ENCODE measurements at places on chromosomes 1 and 21.

GRCh38 chr1:36673202-36673601 is 190.5 kb upstream of the CSF3R start:
- ATAC-seq = no peak

GRCh38 chr1:61080413-61081143 is 1.8 kb upstream of the NFIA start:
- ATAC-seq = no peak

DNA sequence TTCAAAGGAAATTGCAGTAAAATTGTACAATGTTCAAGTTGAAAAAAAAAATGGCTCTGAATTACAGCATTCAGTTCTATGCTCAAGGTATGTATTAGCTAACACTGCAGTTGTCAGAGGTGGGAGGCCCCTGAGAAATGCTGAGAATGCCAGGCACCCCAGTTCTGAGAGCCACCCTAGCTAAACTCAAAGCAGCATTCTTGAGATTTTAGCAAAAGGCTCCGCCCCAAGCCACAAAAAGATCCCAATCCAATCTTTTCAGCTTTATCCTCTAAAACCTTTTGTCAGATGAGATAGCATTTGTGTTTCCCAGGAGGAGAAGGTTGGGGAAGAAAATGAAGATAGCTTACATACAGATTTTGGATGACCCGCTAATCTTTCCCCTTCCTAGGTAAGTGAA is 68.8 kb downstream of the SMYD2 start:
- ATAC-seq = no peak

DNA sequence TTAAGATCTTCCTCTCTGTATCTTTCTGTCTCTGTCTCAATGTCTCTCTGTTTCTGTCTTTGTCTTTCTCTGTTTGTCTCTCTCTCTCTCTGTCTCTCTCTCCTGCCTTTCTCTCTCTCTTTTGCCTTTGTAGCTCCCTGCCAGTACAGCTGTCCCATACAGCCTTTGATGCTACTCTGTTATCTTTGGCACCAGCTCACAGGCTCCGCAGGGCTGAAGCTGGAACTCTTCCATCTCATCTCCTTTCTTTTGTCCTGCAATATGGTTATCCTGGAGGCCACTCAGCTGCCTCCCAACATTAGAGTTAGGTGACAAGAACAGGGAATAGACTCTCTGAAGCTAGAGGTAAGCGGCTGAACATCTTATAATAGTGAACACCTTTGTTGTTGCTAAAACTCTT is 354.3 kb upstream of the NEGR1 start:
- no peak for ATAC-seq

GRCh38 chr1:17419626-17420328 is 19.7 kb downstream of the RCC2 start:
- peak; percentile 68 for ATAC-seq

GRCh38 chr1:83900524-83900923 is 98.4 kb downstream of the TTLL7 start:
- no peak for ATAC-seq

DNA sequence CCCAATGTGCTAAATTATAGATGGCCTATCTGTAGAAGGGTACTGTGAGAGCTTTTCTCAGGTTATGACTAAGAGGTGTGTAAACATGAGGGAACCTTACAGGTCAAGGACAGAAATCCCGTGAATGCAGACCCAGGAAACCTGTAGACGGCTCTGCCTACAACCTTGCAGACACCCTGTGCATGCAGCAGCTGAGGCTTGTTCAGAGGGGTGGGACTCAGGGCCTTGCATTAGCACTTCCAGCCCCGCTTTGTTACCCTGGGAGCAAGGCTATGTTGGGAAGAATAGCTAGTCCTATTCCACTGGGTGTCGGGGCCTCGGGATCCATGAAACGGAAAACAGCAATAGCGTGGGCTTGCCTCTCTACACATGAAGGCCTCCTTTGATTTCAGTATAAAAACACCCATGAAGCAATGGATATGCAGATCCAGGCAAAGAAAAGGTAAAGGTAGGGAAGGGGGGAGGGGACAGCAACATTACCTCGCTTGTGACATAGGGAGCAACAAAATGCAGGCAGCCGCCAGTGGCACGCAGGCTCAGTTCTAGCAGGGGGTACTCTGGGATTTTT is 9.5 kb upstream of the NDUFS5 start:
- peak; percentile 38 for ATAC-seq

DNA sequence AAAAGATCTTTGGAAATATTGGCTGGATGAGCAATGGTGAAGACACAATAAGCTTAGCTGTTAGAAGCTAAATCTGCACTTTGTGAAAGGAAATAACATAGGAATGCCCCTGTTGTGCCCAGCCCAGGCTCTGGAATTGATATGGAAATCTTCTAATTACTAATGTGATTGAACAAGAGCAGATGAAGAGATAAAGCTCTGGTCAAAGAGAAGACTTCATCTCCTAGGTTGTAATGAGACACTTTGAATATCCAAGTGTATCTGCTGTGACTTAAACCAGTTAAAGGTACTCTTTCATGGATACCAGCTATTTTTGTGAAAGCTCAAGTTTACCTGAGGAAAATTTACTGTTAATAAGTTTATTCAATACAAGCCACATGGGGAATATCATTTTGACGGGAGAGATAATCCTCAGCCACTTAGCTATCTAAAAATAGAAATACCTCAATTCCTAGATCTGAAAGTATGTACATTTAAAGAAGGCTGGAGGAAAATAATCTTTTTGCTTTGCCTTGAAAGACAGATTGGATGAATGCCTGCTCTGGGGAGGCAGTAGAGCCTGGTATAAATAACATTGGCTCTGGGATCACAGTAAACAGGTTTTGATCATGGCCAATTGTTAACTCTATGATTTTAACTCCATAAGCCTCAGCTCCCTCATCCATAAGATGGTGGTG is 494.0 kb upstream of the B3GALT2 start:
- ATAC-seq = no peak

DNA sequence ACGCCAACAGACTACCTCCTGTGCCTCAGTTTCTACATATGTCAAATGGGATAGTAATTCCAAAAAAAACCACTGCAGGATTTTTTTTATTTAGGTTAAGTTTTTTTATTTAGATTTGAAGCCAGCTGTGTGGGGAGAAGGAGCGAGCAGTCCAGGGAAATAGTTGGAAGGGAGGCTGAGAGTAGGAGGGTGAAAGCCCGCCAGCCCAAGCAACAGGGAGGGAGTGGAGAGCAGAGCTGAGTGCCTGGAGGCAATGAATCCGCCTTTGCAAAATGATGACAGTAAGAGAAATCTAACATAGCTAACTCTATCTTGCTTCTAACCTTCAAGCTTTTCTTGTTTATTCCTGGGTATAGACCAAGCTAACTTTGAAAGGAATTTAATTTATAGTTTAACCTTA is 15.6 kb upstream of the C1orf198 start:
- ATAC-seq = no peak

GRCh38 chr21:32779983-32780382 is 8.4 kb upstream of the PAXBP1 start:
- no peak for ATAC-seq

GRCh38 chr1:56278061-56278460 is 301.3 kb downstream of the PLPP3 start:
- no peak for ATAC-seq

DNA sequence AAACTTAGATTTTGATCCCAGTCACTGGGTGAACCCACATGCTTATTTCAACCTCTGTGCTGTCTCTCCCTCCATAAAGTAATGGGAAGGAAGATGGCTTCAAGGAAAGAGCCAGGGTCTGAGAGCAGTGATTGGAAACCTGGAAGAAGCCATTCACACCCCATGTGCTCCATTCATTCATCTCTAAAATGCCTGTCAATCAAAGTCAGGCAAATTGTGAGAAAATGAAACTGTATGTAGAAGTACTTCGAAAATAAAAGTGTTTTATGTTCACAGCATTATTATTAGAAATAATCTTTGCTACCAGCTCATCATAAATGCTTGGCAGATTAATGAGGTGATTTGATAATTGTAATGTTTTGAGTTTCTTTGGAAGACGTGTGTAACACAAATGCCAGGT is 61.0 kb downstream of the ACP6 start:
- no peak for ATAC-seq

GRCh38 chr1:56911098-56911938 is 54.5 kb downstream of the C8B start:
- ATAC-seq = peak; percentile 87

DNA sequence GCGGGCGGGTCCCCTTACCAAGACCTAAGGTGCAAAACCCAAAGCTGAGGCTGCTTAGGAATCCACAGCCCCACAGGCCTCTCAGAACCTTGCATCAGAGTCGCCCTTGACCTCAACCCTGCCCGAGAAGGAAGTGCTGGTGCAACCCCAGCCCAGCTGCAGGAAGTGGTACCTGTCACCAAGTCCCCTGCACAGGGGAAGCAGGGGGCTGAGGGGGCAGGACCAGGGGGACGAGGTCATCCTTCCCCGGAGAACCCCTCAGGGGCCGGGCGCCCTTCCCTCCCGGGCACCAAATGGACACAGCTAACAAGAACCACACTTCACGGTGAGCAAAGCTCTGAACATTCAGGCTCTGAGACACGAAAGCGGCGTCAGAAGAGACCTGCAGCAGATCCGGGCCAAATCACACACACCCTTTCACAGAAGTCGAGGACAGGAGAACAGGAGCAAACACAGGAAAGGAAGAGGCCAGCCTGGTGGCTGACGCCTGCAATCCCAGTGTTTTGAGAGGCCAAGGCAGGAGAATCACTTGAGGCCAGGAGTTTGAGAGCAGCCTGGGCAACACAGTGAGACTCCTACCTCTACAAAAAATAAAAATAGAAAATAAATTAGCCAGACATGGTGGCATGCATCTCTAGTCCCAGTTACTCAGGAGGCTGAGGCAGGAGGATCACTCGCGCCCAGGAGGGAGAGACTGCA is 6.4 kb downstream of the ITGB2 start:
- ATAC-seq = no peak

DNA sequence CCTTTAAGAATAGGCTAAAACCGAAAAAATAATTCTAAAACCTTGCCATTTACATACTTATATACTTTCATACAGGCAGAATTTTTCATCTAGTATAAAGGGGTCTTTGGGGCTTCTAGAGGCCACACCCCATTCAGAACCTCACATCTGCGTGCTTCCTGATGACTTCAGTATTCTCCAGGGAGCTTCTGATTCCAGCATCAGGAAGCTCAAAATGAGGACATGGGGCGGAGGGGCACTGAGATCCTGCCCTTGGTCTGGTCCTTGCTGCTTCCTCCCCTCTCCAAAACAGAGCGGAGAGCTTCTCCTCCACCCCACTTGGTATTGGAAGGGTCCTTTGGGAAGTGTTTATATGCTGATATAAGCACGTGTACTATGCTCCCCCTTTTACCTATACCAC is 13.8 kb downstream of the PAX7 start:
- no peak for ATAC-seq

GRCh38 chr1:174946031-174946430 is 53.7 kb upstream of the CACYBP start:
- ATAC-seq = no peak

- ATAC-seq = no peak
These were observed 34.3 kb downstream of the SLC35D1 start for GRCh38 chr1:67019600-67020136.

DNA sequence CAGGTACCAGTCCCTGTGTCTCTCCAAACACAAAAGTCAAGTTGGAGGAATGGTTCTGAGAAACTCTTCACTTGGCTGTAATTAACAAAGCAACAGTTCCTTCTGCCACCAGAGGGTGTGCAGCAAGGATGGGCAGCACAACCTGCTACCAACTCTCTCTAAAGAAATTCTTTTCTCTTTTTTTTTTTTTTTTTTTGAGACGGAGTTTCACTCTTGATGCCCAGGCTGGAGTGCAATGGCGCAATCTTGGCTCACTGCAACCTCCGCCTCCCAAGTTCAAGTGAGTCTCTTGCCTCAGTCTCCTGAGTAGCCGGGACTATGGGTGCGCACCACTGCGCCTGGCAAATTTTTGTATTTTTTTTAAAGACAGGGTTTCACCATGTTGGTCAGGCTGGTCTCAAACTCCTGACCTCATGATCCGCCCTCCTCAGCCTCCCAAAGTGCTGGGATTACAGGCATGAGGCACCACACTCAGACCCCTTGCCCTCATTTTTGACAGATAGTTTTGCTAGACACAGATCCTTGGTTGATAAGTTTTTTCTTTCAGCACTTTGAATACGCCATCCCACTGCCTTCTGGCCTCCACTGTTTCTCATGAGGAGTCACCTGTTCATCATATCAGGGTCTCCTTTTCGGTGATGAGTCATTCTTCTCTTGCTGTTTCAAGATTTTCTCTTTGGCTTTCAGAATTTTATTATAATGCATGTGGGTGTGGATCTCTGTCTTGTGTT is 12.1 kb upstream of the DEGS1 start:
- peak; percentile 64 for ATAC-seq

DNA sequence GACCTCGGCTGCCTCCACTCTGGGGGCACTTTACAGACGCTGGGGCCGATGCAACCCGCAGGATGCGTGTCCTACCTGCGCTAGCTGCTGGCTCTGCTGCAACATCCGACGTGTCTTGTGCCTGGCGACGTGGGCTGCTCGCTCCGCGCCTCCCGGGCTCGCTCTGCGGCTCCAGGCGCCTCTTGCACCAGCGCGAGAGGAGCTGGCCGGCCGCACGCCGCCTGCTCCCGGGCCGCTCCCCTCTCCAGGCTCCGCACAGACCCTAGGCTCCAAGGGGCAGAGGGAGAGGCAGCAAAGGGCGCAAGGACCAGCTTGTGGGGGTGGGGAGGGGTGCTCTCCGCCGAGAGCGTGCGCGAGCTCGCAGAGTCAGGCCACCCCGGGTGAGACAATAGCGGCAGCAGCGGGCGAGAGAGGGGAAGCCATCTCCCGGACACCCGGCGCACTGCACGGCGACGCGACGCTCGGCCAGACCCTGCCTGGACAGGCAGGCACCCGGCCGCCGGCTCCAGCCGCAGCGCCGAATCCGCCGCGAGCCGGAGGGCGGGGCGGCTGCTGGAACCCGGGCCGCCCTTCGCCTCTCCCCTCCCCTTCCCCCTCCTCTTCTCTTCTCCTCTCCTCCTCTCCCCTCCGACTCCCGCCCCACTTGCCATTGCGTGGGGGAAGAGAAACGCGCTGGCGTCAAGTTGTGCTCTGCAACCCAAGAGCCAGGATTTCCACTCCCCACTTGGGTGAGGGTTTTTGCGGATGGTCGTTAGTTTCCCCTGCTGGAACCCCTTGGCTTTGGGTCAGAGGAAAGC is at the start of gene PIK3C2B:
TSS of gene PIK3C2B (minus strand) at position 525 of the 797 bp plus-strand sequence. CDS start 25,003 bp downstream, outside the sequence.
- peak; percentile 87 for ATAC-seq

Measured in esophagus mucosa (tissue), 1 donor.